KBM-7 (cell line): ENCODE measurements at places on chromosomes 13 and 19.

DNA sequence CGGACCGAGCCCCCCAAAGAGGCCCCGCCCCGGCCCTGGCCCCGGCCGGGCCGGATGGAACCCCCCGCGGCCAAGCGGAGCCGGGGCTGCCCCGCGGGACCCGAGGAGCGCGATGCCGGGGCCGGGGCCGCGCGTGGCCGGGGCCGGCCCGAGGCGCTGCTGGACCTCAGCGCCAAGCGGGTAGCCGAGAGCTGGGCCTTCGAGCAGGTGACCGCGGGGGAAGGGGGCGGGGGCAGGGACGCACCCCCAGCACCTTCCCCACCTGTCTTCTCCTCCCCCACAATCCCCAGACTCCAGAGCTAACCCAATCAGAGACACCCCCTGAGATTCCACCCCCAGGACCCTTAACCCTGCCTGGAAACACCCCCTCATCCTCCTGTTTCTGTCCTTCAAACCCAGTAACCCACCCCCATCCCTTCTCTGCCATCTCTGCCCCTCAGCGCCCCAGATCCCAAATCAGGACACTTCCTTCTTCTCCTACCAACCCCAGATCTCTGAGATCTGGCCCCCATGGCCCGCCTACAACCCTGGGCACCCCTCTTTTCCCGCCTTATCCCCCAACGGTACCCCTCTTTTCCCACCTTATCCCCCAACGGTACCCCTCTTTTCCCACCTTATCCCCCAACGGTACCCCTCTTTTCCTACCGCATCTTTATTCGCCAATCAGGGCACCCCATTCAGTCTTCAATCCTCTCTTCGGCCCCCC is 505 bp downstream of the ZSWIM4 start:
- DNase-seq = no peak

GRCh38 chr19:11010041-11010440 is 49.2 kb downstream of the SMARCA4 start:
- no peak for DNase-seq

- DNase-seq = no peak
These were observed 19.0 kb downstream of the CHST8 start for GRCh38 chr19:33640773-33641172.

- DNase-seq = no peak
These were observed 609.5 kb downstream of the SLITRK1 start for GRCh38 chr13:83272652-83273240.

GRCh38 chr19:27740396-27740795 is 1472.6 kb downstream of the UQCRFS1 start:
- no peak for DNase-seq

- DNase-seq = no peak
These were observed 77.9 kb downstream of the SOX1 start for GRCh38 chr13:112144616-112145550.

DNA sequence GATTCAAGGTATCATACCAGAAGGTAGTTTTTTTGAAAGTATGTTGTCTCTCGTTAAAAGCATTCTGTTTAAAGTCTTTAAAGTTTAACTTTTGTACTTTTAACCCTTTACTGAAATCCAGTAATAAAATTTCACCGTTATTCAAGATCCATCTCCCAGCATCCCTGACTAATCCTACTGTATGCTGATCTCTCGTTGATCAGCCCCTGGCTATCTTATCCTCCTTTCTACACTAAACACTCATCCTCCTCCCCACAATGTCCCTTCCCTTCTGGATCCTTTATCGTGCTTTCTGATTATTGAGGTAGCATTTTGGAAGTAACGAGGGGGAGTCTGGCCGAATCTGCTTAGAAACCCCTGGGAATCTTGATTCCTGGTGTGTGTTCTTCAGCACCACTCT is 1.3 kb downstream of the TPP2 start:
- DNase-seq = no peak

DNA sequence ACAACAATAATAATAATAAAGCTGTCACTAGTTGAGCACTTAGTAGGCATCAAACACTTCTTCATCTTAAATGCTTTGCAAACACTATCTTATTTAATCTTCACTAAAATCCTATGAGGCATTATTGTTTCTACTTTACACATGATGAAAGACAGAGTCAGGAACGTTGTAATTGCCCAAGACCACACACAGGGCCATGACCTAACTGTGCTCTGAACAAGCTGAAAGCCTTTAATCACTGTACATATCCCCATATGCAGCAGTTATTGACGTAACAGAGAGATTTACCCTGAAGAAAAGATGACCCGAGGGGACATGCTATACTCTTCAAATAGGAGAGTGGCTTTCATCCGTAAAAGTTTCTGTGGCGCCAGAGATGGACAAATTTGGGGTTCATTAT is 53.0 kb downstream of the SACS start:
- DNase-seq = no peak

DNA sequence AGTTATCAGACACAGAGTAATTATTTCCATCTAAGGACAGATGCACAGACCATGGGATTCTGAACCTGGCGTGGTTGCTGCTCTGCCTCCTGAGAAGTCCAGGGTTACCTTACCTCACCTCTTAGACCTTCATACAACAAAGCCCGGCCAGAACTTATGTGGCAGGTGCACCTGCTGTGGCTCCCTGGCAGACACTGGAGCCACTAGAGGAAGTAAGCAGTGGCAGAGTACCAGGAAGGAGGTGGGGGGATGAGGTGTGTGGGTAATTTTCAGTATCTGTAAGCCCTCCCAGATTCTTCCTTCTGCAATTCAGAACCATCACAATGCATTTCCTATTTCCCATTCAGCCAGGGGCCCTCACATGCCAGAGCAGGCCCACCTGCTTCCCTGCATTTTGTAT is 106.1 kb upstream of the DOCK9 start:
- DNase-seq = no peak
